Stimulated activated CD4-positive, alpha-beta T cell treated with anti-CD3 and anti-CD28 coated beads, Interleukin-2, amount 100 ng/mL, for 24 hours (primary cell): ENCODE measurements at places on chromosomes 6 and 20.

- no peak for DNase-seq
Observed at GRCh38 chr20:57244627-57245214, 21.7 kb downstream of the BMP7 start.

DNA sequence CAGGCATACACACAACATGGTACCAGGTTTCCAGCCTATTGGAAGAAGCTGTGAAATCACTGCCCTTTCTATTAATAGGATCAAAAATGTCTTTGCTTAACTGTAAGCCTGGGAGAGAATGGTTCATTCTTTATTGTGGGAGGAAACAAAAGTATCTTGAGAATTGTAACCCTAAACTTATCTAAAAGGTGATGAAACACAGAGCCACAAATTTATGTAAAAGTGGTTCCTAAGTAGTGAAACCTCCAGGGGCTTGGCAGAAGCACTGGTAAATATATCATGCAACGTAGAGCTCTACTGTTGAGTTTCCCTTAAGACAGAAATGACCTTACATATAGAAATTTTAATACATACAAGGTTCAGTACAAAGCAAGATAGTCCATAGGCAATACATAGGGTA, 17.2 kb upstream of the NOX3 start:
- no peak for DNase-seq

DNA sequence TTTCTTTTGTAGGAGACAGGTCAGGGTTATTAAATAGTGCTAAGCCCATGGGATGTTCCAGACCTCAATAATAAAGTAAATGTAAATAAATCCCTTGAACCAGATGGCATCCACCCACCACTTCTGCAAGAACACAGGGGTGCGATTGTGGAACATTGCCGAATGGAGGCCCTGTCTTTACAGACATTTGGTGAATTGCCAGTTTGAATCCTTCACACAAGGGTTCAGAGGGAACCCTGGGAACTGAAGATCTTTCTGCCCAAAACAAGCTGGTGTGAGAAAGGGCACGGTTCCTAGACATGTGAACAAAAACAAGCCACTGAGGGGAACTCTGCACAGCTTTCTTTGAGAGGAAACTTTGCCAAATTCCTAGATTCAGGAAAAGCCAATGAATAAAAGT, 30.2 kb upstream of the RNF8 start:
- DNase-seq = no peak

- no peak for DNase-seq
Observed at GRCh38 chr20:63497946-63498935, 642 bp downstream of the EEF1A2 start.

DNA sequence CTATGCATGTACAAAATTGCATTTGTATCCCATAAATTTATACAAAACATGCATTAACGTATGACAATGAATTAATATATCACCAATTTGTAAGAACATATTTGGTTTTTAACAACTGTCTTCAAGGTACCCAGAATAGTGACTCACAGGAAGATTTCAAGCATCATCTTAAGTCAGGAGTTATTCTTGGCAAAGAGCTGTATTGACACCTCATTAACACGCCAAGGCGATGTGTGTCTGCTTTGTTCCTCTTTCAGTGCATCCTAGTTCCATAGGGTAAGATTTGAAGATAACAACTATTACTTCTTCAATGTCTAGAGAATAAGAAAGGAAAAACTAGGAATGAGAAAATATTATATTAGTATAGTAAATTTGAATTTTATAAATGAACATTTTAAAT, 35.8 kb upstream of the TPD52L1 start:
- DNase-seq = no peak

DNA sequence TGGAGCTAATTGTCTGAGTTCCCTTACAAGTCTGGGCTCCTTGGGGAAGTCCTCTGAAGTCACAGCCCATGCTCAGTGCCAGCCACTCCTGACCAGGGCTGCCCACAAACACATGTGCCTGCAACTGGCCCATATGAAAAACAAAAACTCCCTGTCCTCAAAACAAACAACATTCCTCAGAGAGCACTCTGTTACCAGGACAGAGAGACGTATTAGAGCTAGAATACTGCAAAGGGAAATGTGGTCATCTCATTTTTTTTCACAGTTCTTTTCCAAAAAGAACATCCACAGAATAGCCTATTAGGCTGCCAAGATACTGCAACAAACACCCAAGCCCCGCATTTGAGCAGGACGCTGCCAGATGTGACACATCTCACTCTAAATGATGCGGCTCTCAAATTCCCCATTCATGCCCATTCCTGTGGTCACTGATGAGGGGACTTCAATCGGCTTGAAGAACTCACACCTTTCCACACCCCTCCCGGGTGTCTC, 71.1 kb downstream of the SLC22A23 start:
- no peak for DNase-seq

DNA sequence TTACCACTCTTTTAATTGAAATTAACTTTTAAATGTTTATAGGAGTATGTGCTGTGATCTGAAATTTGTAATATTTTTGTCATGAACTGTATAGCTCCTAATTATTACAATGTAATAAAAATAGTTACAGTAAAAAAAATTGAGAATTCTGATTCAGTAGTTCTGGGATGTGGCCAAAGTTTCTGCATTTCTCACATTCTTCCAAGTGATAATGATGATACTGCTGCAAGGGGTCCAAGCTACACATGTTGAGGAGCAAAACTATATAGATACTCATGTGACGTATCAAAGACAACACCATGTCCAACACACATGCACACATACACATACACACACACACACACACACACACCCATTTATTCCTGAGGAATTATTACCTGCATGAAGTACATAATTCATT, 71.0 kb upstream of the FAM83B start:
- DNase-seq = no peak
